Esophagus mucosa (tissue), 1 donor: ENCODE measurements at places on chromosomes 6 and 20. TPM values are rescaled to one million over a fixed set of nuclear protein-coding genes. Genes with fewer than 3 reads are reported as not detected.
A peak's percentile ranks its signal among the peaks of the same experiment; 100 is the strongest.

DNA sequence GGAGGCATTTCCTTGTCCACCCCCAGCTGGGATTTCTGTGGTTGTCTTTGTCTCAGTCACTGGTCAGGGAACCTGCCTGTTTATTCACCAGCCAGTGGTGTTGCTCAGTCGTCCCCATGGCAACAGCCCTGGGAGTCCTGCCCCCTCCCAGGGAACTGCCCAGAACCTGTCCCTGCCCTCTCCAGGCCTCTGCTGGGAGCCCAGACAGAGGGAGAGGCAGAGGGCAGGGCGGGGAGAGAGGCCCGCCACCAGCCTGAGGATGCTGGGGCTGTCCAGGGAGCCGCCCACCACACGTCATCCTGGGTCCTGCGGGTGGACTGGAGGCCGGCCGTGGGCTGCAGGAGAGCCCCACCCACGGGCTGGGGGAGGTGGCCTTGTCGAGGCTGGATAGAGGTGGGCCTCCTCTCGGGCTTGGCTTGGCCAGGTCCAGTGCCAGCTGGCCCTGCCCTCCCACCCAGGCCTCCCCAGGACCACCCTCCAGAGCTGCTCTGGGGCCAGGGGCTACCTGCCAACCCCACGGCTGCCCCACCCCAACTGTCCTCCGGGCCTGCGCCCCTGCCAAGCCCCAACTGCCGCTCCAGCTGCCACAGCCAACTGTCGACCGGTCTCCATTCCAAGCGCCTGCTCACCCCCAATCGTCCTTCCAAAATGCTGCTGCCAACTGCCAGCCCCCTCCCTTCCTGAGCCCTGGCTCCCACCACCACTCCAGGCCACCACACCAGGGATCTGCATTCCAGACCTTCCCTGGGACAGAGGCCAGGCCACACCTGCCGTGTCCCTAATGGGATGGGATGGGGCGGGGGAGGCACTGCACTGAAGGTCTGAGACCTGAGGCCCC lies 4.2 kb upstream of the ZBTB46 start:
- peak; percentile 87 for ATAC-seq

DNA sequence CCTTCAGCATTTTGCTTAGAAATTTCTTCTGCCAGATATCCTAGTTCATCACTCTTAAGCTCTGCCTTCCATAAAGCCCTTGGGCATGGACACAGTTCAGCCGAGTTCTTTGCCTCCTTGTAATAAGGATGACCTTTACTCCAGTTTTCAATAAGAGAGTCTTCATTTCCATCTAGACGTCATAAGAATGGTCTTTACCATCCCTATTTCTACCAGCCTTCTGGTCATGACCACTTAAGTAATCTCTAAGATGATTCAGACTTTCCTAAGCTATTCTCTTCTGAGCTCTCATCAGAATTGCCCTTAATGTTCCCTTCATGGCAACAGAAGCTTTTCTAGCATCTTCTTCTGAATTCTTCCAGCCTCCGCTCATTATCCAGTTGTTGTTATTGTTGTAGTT lies 126.1 kb downstream of the TFAP2C start:
- ATAC-seq, result no peak

GRCh38 chr20:22833851-22834250 lies 201.3 kb upstream of the SSTR4 start:
- ATAC-seq, result no peak

- no peak for ATAC-seq
These were observed 19.2 kb downstream of the CST8 start for GRCh38 chr20:23510000-23510590.

DNA sequence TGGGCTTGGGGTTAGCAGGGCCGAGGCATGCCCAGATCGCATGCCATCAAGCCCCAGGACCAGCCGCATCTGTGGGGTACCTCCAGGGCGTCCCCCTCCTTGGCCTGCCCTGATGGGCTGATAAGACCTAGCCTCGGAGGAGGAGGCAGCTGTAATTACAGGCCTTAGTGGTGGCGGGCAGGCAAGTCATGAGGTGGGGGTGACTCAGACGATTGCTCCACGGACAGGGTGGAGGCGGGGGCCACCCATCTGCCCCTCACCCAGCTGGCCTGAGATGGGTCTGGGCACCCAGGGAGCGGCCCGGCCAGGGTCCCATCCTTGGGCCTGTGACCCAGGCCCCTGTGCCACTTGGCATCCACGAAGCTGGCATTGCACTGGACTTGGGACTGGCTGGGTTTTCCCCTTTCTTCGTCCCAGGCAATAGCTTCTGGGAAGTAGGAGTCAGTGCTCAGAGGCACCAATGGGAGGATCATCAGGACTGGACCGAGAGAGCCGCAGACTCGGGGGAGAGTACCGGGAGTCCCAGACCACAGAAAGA lies 57.5 kb downstream of the CEBPB start:
- ATAC-seq, result peak; percentile 18

GRCh38 chr6:18990059-18990978 lies 603.2 kb downstream of the RNF144B start:
- no peak for ATAC-seq

DNA sequence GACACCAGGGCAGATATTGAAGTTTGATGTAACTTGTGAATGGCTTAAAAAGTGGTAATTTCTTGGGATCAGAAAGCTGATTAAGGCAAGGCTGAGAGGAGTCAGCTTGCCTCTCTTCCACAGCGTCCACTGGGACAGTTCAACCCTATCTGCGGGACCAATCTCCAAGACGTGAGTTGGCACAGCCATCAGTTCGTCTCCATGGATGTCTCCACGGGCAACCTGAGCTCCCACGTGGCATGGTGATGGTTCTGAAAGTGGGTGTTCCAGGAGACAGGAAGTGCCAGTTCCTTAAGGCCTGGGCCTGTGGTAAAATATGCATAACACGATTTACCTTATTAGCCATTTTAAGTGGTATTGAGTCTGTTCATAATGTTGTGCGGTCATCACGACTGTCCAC lies 67.9 kb upstream of the BHLHE23 start:
- no peak for ATAC-seq

GRCh38 chr6:81623106-81623759 lies 129.2 kb downstream of the TENT5A start:
- ATAC-seq, result no peak

GRCh38 chr20:18832546-18833200 lies 19.1 kb downstream of the SCP2D1 start:
- ATAC-seq, result no peak

SYNDIG1 gene
- 0.08 TPM for total RNA-seq

PTCHD4 gene
- total RNA-seq, result 0.40 TPM
